Activated CD8-positive, alpha-beta T cell treated with anti-CD3 and anti-CD28 coated beads, Interleukin-2, amount 10 ng/mL, durations not matched to agents 7 days and 5 days (primary cell): ENCODE measurements at places on chromosomes 3 and 15. TPM values are rescaled to one million over a fixed set of nuclear protein-coding genes. Genes with fewer than 3 reads are reported as not detected.

DNA sequence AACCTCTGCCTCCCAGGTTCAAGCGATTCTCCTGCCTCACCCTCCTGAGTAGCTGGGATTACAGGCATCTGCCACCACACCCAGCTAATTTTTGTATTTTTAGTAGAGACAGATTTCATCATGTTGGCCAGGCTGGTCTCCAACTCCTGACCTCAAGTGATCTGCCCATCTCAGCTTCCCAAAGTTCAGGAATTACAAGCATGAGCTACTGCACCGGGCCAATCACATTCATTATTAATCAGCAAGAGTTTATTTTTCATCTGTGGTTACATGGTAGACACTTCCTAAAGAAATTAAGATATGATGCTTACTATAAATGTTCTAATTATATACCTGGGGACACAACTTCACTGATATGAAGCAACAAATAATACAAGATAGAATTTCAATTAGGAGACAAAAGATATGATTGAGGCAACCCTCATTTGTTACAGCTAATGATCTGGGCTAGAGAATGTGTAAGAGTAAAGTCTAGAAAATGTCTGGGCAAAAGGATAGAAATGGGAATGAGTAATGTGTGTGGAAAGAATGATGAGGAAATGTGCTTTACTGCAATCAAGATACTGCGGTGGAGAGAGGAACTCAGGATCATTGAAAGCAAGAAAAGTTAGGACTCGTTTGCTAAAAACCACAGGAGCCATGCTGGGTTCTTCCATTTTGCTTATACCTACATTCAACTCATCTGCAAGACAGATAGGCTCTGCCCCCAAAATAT lies 366.8 kb downstream of the ZIC1 start:
- no peaks in the 10 kb centered on the region for H3K36me3 ChIP-seq
- no peaks in the 10 kb centered on the region for H3K27me3 ChIP-seq
- no peak overlapping the region for H3K27ac ChIP-seq
- DNase-seq: no peak
- H3K4me1 ChIP-seq: no peaks in the 10 kb centered on the region

DNA sequence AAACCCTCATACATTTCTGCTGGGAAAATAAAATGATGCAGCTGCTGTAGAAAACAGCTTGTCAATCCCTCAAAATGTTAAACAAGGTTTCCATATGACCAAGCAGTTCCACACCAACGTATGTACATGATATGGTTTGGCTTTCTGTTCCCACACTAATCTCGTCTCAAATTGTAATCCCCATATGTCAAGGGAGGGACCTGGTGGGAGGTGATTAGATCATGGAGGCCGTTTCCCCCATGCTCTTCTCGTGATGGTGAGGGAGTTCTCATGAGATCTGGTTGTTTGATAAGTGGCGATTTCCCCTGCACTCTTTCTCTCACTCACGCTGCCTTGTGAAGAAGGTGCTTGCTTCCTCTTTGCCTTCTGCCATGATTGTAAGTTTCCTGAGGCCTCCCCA lies 100.6 kb upstream of the SLC24A5 start:
- no peaks in the 10 kb centered on the region for H3K4me1 ChIP-seq
- H3K4me3 ChIP-seq: no peak overlapping the region
- H3K36me3 ChIP-seq: no peaks in the 10 kb centered on the region
- no peak overlapping the region for H3K27ac ChIP-seq

WDR93 gene
- not detected for total RNA-seq

VIPR1 gene
- total RNA-seq: 9.1 TPM

EAF2 gene
- 13.1 TPM for total RNA-seq

TMC3 gene
- total RNA-seq: not detected
